Activated T-cell treated with anti-CD3 and anti-CD28 coated beads, Interleukin-2, amount 50 U/mL, for 1 hour (primary cell): ENCODE measurements at places on chromosomes 4 and X.

DNA sequence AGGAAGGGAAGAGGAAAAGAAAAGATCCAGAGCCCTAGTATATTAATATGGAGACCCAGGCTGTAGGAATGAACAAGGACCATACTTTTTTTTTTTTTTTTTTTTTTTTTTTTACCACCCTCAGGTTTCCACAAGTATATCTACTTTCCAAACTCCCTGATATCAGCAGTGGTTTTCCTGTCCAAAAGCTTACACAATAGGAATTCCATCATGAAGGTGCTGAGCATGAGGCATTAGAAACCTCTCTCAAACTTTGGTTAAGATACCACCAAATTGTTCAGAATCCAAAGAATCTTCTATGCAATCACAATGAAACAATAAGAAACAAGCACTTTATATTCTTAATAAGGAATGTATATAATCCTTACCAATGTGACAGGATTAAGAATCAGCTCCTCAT is 26.5 kb downstream of the RPS6KA3 start:
- no peak for DNase-seq

DNA sequence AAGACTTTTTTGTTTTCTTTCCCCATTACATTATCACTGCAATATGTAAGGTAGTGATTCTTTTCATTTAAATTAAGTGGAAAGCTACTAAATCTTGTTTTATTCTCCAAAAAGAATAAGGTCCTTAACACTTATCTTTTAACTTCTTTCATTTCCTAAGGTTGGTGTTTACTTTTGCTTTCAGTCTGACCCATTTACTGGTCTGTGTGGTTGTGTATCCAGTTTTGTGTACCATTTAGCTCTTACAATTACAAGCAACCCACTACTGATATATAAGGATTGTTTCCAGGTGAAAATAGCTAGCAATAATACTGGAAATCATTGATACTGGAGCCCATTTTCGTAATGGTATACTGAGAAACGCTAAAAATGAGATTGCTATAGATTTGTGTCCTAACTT is 123.1 kb upstream of the CXorf66 start:
- no peak for DNase-seq

DNA sequence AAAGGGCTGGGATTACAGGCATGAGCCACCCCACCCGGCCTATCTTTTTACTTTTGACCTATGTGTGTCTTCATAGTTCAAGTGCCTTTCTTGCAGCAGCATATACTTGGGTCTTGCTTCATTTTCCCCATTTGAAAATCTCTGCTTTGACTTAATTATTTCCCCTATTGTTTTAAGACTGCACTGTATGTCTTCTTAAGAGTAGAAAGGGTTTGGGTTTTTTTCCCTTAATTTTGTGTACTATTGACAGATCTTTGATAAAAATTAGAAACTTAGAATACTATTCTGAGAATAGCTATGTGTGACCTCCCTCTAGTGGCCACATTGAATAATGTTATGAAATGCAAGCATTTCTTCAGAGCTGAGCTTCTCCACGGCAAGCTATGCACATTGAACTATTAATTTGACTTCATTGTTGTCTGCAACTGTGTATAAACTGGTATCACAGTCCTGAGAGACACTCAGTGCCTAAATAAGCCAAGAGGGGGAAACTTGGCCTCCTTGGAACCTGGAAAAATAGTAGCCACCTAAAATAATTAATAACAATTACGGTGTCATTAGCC is 8.7 kb upstream of the SLC25A4 start:
- DNase-seq: no peak

- no peak for DNase-seq
Measured at GRCh38 chr4:187849556-187850225, 145.9 kb upstream of the ZFP42 start.

GRCh38 chrX:13201605-13202219 is 118.1 kb downstream of the ATXN3L start:
- DNase-seq: no peak
